Osteoblast (primary cell): ENCODE measurements at places on chromosomes 3 and 15.

GRCh38 chr3:177498037-177498857, 301.0 kb upstream of the TBL1XR1 start:
- no peak for DNase-seq

- DNase-seq = no peak
Observed at GRCh38 chr15:76058714-76059319, 968 bp upstream of the TMEM266 start.

DNA sequence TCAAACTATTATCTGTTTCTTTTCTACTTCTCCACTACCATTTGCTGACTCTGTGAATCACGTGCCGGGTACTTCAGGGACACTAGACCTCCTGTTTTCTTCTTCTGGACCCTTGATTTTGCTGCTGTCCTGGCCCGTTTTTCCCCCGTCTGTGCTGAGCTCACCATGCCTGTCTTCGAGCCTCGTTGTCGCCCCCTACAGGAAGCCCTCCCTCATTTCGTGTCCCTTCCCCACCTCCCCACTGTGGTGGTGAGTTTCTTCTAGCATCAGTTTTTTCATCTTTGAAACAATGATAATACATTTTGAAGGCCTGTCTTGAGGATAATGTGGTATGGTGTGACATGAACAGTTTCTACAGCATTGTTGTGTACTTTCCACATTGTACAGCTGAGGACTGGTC, 12.8 kb downstream of the GABRG3 start:
- no peak for DNase-seq

DNA sequence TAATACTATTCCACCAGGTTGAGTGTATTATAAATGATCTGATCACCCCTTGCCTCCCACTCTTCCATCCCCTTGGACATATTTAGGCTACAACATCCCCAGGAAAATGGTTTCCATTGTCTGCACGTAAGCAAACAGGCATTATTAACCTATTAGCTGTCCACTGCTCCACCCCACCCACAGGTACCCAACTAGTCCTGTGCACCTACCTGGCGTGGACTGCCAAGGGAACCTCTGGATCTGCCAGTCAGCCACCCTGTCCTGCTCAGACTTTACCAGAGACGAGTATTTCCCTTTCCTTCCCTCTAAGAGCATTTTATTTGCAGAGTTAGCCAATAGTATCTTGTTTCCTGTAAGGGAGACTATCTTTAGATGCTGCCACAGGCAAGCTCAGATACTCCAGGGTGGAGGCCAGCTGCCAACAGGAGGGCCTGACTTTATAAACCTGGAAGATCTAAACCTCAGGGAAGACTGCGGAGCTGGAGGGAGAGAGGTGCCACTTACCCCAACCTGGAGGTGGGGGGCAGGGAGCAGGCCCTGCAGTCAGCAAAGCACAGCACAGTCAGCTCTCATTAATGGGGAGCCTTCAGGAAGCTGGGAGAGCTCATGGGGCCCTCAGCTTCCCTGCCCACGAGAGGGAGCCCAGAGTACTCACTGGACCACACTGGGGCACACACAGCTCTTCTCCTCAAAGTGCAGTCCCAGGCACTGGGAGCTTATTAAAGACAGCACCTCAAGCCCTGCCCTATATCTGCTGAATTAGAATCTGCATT, at the start of gene CX3CR1:
Gene CX3CR1 (minus strand): TSS at position 292 of the 773 bp plus-strand sequence. CDS start 13,527 bp downstream, outside the sequence.
- DNase-seq = no peak

- no peak for DNase-seq
Observed at GRCh38 chr3:95356764-95357501, 1294.1 kb downstream of the NSUN3 start.

- no peak for DNase-seq
Observed at GRCh38 chr15:64024172-64025050, 21.9 kb downstream of the DAPK2 start.

DNA sequence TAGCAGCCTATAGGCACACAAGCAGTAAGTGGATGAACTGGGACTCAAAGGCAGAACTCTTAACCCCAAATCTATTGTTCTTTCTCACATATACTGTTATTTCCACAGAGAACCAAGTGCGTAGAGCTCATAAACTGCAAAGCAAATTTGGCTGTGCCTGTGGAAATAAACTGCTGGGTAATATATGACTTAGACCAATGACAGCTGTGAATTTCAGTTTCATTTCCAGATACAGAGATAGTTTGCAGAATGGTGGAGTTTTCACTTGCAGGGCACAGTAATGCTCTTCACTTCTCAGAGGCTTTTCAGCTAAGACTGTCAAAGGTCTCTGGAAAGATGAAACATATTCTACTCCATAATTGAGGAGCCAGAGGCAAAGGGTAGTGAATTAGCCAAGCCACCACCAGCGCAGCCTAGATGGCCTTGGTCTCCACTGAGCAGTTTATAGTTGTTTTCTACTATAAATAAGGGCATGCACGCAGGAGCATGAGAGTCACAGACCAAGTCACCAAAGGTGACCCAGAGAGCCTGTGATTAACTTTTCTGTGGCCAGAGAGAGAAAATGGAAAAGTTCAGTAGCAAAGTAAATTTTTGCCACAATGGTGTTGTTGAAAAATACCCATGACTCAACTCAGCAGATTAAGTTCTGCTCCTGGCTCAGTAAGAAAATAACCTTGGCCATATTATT, 180.7 kb upstream of the GRM7 start:
- DNase-seq = no peak

DNA sequence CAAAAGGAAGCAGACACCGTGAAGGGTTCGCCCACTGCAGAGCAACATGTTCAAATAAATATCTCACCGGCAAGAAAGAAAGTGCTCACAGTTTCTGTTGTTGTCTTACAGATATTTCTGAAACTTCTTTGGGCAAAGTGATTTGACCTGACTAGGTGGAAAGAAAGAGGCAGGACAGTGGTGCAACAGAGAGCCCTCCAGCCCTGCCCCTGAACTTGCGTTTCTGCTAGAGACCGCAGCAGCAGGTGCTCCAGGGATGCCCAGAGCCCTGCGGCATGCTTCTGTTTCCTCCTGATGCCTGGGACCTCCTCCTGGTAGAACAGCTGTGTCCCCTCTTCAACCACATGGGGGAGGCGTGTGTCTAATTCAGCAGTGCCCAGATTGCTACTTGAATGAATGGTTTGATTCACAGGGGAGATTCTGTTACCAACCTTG, 123.4 kb downstream of the ATP10A start:
- peak; percentile 83 for DNase-seq

DNA sequence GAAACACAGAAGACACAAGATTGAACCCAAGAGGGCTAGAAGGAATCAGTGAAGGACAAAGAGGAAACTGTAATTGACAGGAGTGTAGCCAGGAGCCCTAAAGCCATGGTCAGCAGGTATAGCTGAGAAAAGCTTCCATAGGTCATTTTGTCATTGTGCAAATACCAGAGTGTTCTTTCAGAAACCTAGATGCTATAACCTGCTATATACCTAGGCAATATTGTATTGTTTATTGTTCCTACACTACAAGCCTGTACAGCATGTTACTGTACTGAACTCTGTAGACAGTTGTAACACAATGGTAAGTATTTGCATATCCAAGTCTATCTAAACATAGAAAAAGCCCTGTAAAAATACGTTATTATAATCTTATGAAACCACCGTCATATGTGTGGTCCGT, 119.3 kb upstream of the LRRFIP2 start:
- DNase-seq = no peak

GRCh38 chr3:196227121-196227561, 10.8 kb downstream of the SLC51A start:
- DNase-seq = no peak

DNA sequence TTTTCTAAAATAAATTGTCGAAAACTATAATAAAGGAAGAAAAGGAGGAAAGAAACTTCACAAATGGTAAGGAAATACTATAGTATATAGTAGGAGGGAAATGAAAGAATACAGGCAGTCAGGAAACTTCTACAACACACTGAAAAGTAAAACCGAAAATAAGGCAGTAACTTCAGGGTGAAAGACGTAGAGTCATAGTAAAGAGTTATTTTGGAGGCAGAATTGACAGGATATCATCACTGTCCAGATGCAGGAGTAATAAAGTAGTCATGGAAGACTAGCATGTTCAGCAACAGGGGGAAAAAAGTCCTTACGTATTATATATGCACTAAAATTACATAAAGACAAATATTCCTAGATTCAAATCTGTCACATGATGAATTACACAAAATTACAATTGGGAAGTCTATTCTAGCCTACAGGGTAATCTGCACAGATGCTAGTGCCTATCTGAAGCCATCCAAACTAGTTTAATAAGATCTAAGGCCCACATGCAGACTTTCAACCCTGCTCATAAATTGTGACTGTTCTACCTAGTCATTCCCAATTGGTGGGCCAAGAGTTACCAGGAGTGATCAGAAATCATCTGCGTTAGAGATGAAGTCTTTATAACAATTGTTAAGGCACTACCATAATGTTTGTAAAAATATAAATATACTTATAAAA, 14.0 kb downstream of the VPS13C start:
- no peak for DNase-seq

DNA sequence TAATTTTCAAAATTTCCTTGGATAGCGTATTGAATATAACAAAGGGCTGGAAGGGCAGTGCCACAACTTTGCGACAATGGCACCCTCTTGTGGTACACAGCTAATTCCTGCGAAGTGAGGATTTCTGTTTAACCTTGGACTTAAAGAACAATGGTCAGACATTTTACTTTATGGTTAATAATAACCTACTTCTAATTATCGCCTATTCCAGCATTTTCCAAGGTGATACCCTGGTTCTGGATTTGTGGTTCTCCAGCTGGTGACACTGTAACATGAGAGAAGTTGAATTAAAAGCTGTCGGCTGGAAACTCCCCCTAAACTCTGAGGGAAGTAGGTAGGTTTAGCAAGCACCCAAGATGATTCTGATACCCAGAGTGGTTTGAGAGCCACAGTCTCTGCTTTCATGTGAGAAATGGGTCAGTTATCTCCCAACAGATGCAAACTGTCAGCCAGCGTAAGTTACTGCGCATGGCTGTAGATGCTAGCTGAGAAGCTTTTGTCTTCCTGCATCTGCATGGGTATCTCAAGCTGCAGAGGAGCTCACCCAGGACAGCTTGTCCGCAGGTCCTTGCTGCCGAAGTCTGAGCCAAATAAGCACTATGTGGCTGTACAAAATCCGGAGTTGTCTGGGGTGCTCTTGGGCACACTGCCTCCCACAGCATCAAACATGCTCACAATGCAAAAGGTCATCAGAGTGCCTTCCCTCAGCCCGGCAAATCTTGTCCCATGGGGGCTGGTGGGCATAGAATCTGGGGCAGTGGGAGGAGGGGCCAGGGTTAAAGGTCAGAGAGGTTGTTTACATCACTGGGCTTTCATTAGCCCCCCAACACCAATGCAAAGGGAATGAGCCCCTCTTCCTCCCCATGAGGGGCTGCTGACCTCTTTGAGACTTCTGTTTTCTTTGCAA, 6.6 kb upstream of the CHSY1 start:
- DNase-seq = no peak

DNA sequence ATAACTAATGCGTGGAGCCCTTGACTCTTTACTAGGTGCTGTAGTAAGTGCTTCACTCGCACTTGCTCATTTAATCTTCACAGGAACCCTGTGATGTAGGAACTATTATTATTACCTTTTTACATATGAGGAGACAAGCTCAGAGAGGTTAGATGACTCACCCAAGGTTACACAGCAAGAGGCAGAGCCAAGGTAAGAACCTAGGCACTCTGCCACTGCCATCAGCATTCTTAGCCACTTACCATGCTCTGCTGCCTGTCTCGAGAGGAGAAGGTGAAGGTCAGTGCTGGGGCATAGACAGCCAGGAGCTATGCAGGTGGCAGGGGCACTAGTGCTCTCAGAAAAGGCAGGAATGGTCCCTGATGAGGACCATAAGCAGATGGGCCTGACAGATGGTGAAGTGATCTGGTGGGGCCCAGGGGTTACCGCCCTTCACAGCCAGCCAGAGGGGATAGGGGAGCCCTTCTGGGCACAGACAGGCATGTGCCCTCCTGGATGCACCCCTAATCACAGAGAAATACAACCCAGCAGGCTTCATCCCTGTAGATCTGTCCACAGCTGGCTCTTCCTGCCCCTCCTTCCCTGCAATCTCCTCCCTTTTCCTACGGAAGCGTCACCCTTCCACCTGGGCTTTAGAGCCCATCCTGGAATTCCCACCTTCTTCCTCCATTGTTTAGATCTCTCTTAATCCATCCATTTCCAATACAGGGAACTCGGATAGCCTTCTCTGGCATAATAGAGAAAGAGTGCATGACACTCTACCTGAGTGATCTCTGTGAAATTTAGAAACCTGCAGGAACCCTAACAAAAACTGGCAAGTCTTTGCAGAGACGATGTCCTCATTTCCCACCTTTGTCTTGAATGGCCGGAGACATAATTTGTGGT, 26.9 kb downstream of the ABTB1 start:
- no peak for DNase-seq

- DNase-seq = peak; percentile 18
Observed at GRCh38 chr15:50773389-50773788, 7.9 kb upstream of the SPPL2A start.

DNA sequence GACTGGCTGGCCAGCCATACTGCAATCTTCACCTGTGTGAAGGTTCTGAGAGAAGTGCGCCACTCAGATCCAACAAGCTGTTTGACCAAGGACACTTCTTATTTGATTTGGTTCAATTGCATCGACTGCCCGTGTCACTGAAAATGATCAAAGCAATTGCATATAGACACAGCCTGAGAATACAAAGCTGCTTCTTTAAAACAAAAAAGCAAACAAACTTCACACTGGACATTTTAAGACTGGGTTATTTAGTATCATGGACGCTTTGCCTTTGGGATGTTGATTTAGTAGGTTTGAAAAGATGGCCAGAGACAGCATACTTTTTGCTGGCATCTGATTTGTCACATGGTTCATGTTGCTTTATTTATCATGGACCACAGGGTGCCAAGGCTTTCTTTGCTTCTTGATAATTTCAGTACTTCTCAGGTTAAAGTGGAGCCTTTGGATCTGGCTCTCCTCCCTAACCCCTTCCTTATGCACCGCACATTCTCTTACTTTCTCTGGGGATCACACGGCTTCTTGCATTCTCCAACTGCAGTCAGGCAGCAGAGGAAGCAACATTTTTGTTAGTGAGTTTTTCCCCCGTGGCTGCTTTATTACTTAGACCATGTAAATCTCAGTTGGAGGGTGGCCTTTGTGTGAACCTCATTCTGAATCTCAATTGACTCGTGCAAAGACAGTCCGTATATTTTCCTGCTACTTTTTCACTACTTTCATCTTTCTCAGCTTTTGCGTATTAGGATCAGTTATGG, 151.0 kb downstream of the CD47 start:
- no peak for DNase-seq

GRCh38 chr3:185724761-185725160, 100.1 kb downstream of the IGF2BP2 start:
- DNase-seq = peak; percentile 6

- DNase-seq = no peak
Observed at GRCh38 chr3:144296808-144297207, 325.2 kb downstream of the DIPK2A start.
